ENCODE measurements at places on chromosomes 6 and 20. TPM values are rescaled to one million over a fixed set of nuclear protein-coding genes. Genes with fewer than 3 reads are reported as not detected.
A peak's percentile ranks its signal among the peaks of the same experiment; 100 is the strongest.

DNA sequence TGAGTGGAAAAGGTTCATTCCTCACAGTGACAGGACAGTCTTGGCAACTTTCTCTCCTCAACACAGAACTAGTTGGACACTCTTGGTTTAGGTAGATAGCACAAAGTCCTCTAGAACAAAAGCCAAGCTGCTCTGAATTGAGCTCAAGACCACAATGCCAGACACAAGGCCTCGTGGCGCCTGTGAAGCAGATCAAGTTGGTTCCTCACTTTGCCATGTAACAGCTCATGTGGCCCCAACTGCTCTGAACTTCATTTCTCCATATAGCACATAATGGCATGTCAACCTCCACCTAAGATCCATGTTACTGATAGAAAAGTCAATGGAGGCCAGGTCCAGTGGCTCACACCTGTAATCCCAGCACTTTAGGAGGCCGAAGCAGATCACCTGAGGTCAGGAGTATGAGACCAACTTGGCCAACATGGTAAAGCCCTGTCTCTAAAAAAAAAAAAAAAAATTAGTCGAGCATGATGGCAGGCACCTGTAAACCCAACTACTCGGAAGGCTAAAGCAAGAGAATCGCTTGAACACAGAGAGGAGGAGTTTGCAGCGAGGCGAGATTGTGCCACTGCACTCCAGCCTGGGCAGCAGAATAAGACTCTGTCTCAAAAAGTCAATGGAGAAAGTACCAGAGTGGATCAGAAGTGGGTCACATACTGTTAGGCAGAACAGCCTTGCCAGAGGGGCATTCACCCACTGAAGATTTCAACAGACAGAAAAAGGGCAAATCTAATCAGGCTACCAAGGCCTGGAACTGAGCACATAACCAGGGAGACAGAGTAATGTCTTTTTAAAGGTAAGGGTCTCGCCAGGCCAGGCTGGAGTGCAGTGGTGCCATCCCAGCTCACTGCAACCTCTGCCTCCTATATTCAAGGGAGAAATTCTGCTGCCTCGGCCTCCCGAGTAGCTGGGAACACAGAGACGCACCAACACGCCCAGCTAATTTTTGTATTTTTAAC lies 21.2 kb downstream of the ROMO1 start:
- peaks cover 79% of the 10 kb centered on the region for H3K36me3 ChIP-seq
- H3K4me3 ChIP-seq, result no peak overlapping the region
- no peak overlapping the region for H3K27ac ChIP-seq
- DNase-seq, result no peak

DNA sequence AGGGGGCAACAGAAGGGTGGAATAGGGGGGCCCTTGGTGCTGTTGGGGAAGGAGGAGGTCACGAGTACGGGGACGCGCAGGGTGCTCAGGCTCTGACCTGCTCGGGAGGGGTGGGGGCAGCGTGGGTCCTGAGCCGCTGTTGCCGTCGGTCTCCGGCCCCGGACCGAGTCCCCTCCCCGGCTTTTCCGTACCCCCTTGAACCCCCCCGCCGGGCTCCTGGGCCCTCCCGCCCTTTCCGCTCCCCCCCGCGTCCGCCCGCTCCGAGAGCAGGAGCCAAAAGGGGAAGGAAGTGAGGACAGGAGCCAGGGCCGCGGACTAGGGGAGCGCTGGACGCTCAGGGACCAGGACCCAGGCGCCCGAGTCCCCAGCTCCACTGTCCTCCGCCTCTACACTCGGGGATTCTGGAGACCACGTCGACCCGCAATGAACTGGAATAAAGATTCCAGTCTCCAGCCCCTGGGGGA lies at the start of gene RGL2:
TSS of gene RGL2 (minus strand) at position 170 of the 464 bp plus-strand sequence. CDS start 332 bp downstream, outside the sequence.
- DNase-seq, result no peak
- peak within 1 kb of the TSS; percentile 93 for H3K4me3 ChIP-seq
- peaks cover 15% of the 10 kb centered on the region for H3K4me1 ChIP-seq
- H3K27me3 ChIP-seq, result no peaks in the 10 kb centered on the region
- H3K27ac ChIP-seq, result peak within 1 kb of the TSS; percentile 100

DNA sequence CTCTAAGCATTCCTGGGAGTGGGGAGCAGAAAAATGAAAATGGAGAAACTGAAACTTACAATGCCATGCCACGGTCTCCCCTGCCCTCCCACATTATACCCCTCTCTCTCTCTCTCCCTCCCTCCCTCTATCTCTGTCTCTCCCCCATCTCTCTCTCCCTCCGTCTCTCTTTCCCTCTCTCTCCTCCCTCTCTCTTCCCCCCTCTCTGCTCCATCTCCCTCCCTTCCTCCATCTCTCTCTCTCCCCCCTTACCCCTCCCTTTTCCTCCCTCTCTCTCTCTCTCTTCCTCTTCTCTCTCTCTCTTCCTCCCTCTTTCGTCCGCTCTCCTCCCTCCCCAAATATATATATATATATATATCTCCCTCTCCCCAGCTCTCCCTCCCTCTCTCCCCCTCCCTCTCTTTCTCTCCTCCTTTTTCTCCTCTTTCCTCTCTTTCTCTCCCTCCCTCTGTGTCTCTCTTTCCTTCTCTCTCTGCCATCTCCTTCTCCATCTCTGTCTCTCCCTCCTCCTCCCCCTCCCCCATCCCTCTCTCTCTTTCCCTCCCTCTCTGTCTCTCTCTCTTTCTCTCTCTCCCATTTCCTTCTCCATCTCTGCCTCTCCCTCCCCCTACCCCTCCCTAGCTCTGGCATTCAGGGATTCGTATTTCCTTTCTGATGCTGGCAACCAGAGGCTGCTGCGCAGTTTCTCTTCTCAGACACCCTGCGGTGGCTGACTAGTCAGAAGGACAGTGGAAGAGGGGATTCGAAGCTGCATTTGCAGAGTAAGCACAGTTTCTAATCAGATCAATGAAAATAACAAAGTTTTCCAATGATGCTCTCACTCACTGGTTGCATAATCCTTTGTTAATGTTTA lies 13.9 kb upstream of the VAPB start:
- H3K4me3 ChIP-seq, result no peak overlapping the region
- no peaks in the 10 kb centered on the region for H3K4me1 ChIP-seq
- no peak overlapping the region for H3K27ac ChIP-seq
- no peaks in the 10 kb centered on the region for H3K27me3 ChIP-seq
- no peaks in the 10 kb centered on the region for H3K36me3 ChIP-seq

DNA sequence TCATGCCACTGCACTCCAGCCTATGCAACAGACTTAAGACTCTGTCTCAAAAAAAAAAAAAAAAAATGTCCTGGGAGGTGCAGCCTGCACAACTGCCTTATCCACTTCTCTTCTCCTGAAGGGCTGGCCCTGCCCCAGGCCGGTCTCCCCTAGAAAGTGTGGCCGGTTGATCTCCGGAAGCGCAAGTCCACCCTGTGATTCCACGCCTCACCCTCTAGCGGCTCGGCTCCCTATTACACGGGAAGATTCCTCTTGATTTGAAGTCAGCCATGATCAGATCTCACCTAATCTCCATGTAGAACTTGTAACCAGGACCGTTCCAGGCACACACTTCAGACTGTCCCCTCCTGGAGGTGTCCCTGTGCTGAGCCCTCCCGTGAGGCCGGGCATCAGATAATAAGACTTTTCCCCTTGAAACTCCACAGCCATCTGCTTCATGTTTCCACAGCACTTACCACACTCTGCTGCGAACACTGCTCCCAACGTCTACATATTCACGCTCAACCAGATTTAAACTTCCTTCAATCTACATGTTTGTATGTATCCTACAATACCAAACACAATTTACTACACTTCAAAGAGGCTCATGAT lies 49.3 kb upstream of the RPS6KA2 start:
- no peak overlapping the region for H3K27ac ChIP-seq
- H3K4me1 ChIP-seq, result no peaks in the 10 kb centered on the region
- no peak for DNase-seq
- no peaks in the 10 kb centered on the region for H3K36me3 ChIP-seq
- no peak overlapping the region for H3K4me3 ChIP-seq

- H3K36me3 ChIP-seq, result no peaks in the 10 kb centered on the region
- H3K27ac ChIP-seq, result peak overlapping the region; percentile 96
- peaks cover 10% of the 10 kb centered on the region for H3K27me3 ChIP-seq
- peak overlapping the region; percentile 95 for H3K4me3 ChIP-seq
- DNase-seq, result no peak
- H3K4me1 ChIP-seq, result peaks cover 36% of the 10 kb centered on the region
These were observed 728 bp downstream of the ITPR3 start for GRCh38 chr6:33621711-33622388.

DNA sequence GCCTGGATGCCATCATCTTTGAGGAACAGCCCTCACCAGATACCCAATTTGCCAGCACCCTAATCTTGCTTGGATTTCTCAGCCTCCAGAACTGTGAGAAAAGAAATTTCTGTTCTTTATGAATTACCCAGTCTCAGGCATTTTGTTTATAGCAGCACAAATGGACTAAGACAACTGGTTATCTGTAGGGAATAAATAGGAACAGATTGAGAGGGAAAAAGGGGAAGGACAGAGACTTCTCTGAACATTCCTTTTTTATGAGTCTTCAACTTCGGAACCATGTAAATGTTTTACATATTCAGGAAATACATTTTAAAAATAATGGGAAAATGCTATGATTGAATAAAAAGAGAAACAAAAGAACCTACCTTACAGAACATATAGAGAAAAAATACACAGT lies 20.9 kb downstream of the KCTD20 start:
- H3K4me1 ChIP-seq, result peaks cover 19% of the 10 kb centered on the region
- no peak overlapping the region for H3K27ac ChIP-seq
- no peaks in the 10 kb centered on the region for H3K36me3 ChIP-seq
- H3K27me3 ChIP-seq, result no peaks in the 10 kb centered on the region

GRCh38 chr6:132188556-132189264 lies 212.6 kb downstream of the MOXD1 start:
- no peak for DNase-seq
- no peak overlapping the region for H3K4me3 ChIP-seq
- H3K36me3 ChIP-seq, result no peaks in the 10 kb centered on the region
- no peaks in the 10 kb centered on the region for H3K27me3 ChIP-seq

DNA sequence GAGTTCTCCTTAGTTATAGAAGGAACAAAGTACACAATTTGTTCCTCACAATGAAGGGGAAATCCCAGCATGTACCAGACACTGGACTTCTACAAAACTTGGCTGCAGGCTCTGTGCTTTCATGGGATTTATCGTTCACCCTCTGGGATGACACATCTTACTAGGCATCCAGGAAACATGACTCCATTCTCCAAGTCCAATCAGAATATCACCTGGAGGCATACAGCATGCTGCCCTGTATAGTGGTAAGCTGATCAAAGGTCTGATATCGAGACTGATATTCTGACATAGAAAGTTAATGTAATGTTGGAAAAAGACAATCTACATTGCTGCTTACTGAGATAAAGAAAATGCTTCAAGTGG lies 6.7 kb downstream of the RWDD2A start:
- H3K4me3 ChIP-seq, result no peak overlapping the region
- H3K27ac ChIP-seq, result no peak overlapping the region

GRCh38 chr6:75204959-75205775 lies 686 bp downstream of the COL12A1 start:
- H3K27ac ChIP-seq, result peak overlapping the region; percentile 64
- no peak for DNase-seq
- no peaks in the 10 kb centered on the region for H3K27me3 ChIP-seq
- H3K4me3 ChIP-seq, result peak overlapping the region; percentile 59
- no peaks in the 10 kb centered on the region for H3K36me3 ChIP-seq

DNA sequence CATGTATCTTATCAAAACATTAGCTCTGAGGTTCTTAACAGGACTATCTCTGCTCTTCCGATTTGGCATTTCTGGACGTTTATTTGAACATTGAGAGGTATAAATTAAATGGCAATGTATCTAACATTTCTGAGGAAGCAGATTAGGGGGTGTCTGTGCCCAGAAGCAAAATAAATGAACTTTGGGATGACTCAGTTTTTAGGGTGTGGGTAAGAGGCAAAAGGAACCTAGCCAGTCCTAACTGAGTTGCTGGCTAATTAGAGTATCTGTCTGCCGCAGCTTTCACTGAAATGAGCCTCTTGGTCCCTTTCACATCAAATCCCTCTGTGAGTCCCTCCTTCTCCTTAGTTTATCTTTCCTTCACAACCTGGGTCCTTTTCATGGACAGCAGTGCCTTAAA lies 1.1 kb downstream of the RNF144B start:
- no peaks in the 10 kb centered on the region for H3K36me3 ChIP-seq
- DNase-seq, result no peak
- H3K27me3 ChIP-seq, result no peaks in the 10 kb centered on the region

DNA sequence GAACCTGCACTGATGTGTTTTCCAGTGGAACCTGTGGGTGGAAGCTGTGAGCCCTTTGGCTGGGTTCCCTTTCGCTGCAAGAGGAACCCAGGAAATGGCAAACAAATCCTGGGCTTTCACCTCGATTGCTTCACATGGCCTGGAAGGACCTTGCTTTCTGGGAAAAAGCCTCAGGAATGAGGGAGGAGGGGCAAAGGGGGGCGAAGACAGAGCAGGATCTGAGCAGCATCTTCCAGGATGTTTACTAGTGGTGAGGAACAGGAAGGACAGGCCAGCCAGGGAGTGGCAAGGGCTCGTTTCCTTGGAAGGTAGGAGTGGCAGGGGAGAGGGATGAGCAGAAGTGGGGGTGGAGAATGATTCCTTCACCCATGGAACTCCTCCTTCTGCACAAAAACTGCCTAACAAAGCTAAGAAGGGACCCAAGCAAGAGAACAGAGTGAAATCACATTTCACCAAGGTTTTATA lies 5.9 kb downstream of the SLC2A10 start:
- no peak overlapping the region for H3K4me3 ChIP-seq
- H3K4me1 ChIP-seq, result peaks cover 41% of the 10 kb centered on the region
- H3K36me3 ChIP-seq, result no peaks in the 10 kb centered on the region
- DNase-seq, result no peak
- H3K27ac ChIP-seq, result peak overlapping the region; percentile 28
- H3K27me3 ChIP-seq, result no peaks in the 10 kb centered on the region

DNA sequence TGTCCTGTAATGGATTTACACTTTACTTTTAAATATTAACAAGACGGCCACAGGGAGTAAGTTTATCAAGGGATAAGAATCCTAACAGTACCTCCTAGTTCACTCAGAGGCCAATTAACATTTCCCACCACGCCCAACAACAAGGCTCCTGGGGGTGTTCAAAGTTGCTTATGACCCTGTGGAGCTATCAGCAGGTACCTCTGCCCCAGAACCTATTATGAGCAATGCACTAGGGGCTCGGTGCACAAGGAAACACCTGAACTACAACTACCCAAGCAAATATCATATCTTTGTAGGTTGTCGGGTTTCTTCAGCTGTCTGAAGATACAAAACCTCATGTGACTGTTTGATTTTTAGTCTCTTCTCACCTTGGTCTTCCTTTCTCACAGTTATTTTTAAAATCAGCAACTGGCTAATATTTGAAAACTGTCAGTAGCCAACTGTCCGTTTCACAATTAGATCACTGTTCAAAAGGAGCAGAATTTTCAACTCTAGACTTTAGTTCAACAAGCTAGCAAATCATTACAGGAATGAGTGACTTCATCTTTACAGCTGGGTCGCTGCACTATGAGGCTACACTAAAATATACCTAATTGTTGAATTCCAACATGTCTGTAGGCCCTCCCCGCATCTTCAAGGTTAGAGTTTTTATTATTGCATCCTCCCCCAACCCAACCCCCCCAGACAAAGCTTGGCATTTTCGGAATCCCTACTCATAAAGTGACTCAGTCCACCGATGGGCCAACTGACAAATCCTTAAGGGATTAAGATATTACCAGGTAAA lies 38.1 kb downstream of the B4GALT5 start:
- no peak for DNase-seq
- H3K4me3 ChIP-seq, result no peak overlapping the region
- no peaks in the 10 kb centered on the region for H3K27me3 ChIP-seq
- no peaks in the 10 kb centered on the region for H3K36me3 ChIP-seq
- H3K4me1 ChIP-seq, result peaks cover 70% of the 10 kb centered on the region
- peak overlapping the region; percentile 72 for H3K27ac ChIP-seq

Gene C20orf202
- not detected for total RNA-seq

Gene RGS19
- 7.4 TPM for total RNA-seq

Gene RWDD2A
- total RNA-seq, result 0.57 TPM

Gene ELOVL4
- 18.7 TPM for total RNA-seq

Gene TMEM244
- not detected for total RNA-seq

Gene HLA-DOA
- 0.68 TPM for total RNA-seq
